ENCODE measurements at places on chromosomes 16 and 17. TPM values are rescaled to one million over a fixed set of nuclear protein-coding genes. Genes with fewer than 3 reads are reported as not detected.

- no peak for DNase-seq
These were observed 349.4 kb downstream of the SOX9 start for GRCh38 chr17:72470121-72470705.

- no peak for DNase-seq
These were observed 164.1 kb upstream of the TOM1L1 start for GRCh38 chr17:54736573-54736972.

GRCh38 chr17:43745541-43745940, 13.1 kb downstream of the SOST start:
- DNase-seq: no peak

DNA sequence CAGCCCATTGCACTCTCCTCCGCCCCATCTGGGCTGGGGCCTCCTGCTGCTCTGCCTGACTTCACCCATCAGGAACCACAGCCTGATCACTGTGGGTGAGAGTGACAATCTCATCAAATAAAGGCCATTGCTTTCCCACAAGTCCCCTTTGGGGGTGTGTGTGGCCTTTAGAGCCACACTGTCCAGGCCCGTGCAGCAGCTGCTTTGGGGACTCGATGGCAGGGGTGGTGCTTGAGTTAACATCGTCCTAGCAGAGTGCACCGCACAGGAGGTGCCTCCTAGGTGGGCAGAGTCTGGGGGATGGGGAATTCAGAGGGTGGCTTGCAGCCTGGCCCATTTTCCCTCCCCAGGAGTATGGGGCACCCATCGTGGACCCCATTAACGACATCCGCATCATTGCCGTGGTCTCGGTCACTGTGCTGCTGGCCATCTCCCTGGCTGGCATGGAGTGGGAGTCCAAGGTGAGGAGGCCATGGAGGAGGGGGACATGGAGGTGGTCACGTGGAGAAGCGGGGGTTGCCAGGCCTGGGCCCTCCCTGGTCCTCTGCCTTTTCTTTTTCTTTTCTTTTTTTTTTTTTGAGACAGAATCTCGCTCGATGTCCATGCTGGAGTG, 5.4 kb downstream of the SLC12A3 start:
- no peak for DNase-seq

- no peak for DNase-seq
These were observed 33.5 kb upstream of the KCNJ16 start for GRCh38 chr17:70041540-70041939.

RUNDC3A gene
- 0.16 TPM for total RNA-seq

GRCh38 chr16:1208239-1208830, 16.7 kb downstream of the TPSG1 start:
- DNase-seq: no peak

GRCh38 chr16:17305694-17306093, 165.1 kb downstream of the XYLT1 start:
- DNase-seq: no peak

DNA sequence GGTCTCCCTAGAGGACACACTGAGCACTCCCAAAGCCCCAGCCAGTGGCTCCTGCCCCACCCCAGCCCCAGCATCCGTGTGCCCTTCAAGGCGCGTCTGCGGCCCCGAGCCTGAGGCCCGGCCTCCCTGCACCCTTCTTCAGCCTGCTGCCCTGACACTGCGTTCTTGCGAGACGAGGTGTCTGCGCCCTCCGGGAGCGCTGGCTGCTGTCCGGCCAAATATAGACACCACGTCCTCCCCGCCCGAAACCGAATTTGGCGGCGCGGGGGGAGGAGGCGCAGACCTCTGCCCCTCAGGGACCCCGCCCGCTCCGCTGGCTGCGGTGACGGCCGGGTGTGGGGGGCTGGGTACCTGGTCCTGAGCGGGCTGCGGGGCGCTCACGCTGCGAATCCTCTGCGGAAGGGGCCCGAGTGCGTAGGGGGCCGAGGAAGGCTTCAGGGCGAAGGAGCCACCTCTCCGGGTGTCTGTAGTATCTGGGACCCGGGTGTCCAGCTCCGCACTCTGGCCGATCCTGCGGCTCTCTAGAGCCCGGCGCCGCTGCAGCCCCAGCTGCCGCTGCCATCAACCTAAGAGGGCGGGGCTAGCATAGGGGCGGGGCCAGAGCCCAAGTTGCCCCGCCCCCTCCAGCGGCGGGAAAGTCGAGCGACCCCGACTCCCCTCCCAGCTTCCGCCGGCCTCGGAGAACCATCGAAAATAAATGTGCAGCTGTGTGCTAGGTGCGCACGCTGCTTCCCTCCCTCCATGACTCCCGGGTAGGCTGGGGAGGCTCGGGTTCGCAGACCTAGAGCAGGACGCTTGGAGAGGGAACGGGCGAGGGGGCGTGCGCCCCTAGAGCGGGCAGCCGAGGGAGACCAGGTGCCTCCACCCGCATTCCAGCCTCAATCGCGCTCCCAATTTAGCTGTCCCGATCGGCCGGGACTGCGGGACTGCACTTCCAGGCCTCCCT, at the start of gene CORO6:
Gene CORO6, minus strand, starts transcription at position 576 of the 946 bp plus-strand sequence. CDS start 1,491 bp downstream, outside the sequence.
- peak; percentile 50 for DNase-seq

DNA sequence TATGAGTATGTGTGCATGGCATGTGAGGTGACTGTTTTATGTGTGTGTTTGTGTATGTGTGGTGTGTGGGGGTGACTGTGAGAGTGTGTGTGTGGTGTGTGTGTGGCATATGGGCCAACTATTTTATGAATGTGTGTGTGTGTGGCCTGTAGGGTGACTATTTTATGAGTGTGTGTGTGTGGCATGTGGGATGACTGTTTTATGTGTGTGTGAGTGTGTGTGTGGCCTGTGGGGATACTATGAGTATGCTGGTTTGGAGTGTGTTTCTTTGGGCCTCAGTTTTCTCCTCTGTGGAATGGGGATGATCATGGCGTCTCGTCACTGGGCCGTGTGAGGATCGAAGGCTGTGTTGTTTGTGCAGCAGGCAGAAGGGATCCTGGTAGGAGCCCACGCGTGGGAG, 152.1 kb upstream of the PLCG2 start:
- no peak for DNase-seq

CTRL gene
- total RNA-seq: 5.6 TPM

CCT6B gene
- total RNA-seq: 1.5 TPM

TP53TG3C gene
- total RNA-seq: not detected

DNA sequence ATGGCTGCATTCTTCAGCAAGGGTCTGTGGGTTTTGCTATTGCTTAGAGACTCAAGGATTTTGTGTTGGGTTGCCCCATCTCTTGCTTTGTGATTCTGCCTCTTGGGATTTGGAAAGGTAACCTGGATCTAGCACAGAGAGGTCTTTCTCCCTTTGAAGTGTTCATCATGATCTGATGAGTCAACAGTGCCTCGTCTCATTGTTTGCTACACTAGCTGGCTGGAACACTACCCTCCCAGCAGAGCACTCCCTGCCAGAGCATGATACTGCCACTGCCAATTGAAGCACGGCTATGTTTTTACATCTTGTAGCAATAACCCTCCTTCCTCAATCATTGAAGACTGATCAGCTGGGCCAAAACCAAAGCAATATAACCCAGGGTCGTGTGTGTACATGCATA, 361.0 kb downstream of the CDH13 start:
- DNase-seq: no peak

DNA sequence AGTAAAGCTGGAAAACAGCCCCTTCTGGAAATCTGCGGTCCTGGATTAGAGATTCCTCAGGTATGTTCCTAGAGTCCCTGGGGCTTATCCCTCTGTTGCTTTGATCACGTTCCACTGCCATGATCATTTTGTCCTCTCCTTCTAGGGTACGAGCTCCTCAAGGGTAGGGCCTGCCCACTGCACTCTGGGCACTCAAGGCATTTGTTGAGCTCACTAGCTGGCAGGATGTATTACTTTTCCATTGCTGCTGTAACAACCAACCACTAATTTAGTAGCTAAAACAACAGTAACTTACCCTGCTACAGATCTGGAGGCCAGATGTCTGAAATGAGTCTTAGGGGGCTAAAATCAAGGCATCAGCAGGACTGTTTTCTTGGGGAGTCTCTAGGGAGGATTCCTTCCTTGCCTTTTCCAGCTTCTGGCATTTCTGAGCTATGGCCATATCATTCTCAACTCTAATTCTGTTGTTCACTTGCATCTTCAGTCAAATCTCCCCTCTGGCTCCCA, 65.7 kb downstream of the ARSG start:
- DNase-seq: no peak

CES3 gene
- 10.6 TPM for total RNA-seq

- DNase-seq: peak; percentile 0
These were observed 40.9 kb upstream of the RBFOX3 start for GRCh38 chr17:79651761-79652160.

DNA sequence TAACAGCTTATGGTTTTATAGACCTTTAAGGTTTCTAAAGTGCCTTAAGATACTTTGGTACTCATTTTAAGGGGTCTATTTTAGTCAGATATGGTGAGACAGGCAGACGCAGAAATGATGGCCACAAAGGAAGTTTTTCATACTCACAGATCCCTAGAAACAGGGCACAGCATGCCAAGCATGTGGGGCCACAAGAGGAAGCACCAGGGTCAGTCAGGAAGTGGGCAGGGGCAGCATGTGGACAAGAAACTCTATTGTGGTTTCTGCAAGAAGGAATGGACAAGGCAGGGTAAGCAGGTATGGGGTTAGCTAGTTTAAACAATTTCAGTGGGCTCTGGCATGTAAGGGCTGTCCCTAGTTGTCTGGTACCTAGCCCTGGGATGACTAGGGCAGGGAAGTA, 8.5 kb downstream of the EFCAB3 start:
- no peak for DNase-seq

MYH11 gene
- not detected for total RNA-seq

GNGT2 gene
- total RNA-seq: 16.8 TPM

GRCh38 chr17:225551-225950, 44.1 kb upstream of the DOC2B start:
- DNase-seq: no peak

CCL3 gene
- total RNA-seq: 222 TPM

DNA sequence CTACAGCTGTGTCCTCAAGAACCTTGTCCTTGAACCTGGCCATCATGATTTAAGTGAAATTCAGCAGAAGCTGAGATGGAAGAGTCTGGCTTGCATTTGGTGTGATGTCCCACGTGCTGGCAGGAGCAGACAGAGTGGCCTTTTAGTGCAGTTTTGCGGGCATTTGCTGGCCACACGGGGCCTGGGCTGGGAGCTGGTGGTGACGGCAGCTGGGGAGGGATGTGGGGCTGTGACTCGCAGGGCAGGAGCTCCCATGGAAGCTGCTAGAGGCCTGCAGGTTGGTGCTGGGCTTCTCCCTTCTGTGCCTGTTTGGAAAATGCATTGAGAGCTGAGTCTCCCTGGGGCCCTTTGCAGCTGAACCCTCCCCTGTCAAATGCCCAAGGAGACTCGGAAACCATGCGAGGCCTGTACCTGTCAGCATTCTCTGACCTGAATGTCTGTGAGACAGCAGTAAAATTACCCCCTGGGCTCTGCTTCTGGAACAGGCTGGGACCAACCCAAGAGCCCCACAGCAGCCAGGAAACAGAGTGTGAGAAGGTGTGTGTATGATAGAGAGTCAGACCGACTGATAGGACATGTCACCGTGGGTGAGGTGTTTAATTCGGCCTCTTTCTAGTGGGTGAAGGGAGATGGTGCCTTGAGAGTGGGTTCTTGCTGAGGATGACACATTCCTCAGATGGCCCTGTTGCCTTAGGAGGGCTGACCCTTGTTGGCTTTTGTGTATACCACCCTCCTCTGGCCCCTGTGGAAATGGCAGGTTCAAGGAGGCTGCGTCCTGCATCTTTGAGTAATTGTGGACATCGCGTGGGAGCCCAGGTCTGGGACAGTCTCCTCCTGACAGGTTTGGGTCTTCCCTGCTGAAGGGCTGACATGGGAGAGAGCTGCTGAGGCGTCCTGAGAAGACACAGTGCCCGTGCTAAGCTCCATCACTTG, 145.5 kb downstream of the MSI2 start:
- DNase-seq: no peak

- DNase-seq: no peak
These were observed 230.2 kb downstream of the SNX29 start for GRCh38 chr16:12206749-12207142.

GRCh38 chr16:64253525-64253924, 868.3 kb downstream of the CDH11 start:
- DNase-seq: no peak

DNA sequence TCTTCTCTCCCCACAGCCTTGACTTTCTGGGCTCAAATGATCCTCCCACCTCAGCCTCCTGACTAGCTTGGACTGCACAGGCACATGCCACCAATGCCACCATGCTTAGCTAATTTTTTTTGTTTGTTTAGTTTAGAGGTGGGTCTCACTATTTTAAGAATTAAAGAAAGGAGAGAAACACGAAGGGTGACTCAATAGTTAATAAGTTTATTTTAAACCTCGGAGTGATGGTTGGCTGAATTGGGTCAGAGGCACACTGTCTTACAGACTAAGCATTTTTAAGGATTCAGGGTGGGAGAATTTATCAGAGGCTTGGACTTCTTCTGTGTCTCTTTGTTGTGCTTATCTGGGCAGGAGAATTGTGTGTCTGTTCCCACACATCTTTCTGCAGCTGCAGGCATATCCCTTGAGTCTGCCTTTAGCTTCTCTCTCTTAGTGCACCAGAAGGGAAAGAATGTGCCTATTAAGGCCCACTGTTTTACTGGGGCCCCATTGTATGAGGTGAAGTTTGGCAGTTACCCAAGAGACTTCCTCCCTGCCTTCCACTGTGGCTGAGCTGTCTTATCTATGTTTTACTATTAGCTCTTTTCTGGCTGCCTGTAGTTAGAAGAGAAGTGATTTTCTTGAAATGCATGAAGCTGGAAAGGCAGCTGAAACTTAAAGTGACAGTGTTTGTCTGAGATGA, 2172.0 kb downstream of the TP53TG3F start:
- no peak for DNase-seq

COL1A1 gene
- total RNA-seq: 13.9 TPM

DPEP3 gene
- total RNA-seq: not detected

GRCh38 chr16:29643596-29643995, 19.5 kb upstream of the SPN start:
- DNase-seq: no peak

DNA sequence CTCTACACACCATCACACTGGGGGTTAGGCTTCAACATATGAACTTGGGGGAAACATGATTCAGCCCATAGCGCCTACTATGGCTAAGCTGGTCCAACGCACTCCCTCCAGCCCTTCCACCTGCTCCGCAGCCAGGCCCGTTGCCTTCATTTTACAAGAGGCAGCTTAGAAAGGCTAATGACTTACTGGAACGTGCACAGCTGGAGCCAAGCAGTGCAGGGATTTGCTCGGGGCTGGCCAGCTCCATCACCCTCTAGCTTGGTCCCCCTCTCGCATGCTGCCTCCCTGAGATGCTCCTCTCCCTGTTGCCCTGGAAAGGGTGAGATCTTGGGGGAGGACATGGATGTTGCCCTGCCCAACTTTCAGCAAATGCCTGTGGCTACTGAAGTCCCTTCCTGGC, 2.8 kb upstream of the CACNG1 start:
- DNase-seq: no peak

GRCh38 chr16:11367483-11367906, 22.2 kb downstream of the RMI2 start:
- no peak for DNase-seq

GRCh38 chr16:81713796-81714195, 65.3 kb upstream of the PLCG2 start:
- no peak for DNase-seq

FNDC8 gene
- total RNA-seq: not detected

CLDN7 gene
- 0.21 TPM for total RNA-seq

GRCh38 chr17:27818401-27819105, 18.2 kb upstream of the NOS2 start:
- DNase-seq: no peak
